Amniotic epithelial cell (primary cell): ENCODE measurements at places on chromosomes 11 and 22.

GRCh38 chr11:92552942-92553341, 328.3 kb downstream of the FAT3 start:
- no peak for DNase-seq

DNA sequence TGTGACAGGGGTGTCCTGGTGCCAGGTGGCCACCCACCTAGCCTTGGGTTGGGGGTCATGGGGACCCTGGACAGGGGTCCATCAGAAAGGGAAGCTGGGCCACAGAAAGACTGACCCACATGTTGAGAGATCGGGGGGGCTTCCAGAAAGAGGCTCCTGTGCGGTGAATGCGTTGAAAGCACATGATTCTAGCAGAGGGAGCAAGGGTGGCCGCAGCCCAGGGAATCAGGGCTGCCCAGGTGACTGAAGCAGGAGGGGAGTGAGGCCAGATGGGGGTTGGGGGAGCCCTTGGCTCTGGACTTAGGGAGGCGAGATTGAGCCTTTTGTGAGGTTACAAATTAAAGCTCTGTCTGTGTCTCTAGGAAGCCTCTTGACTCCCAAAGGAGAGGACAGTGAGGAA, 80.7 kb downstream of the MORC2 start:
- no peak for DNase-seq

- peak; percentile 47 for DNase-seq
These were observed 4.3 kb downstream of the SMARCB1 start for GRCh38 chr22:23790819-23791737.

GRCh38 chr11:1469287-1469910, 17.2 kb downstream of the MOB2 start:
- DNase-seq = no peak

GRCh38 chr22:31488346-31488883, 1.2 kb downstream of the EIF4ENIF1 start:
- DNase-seq = no peak

DNA sequence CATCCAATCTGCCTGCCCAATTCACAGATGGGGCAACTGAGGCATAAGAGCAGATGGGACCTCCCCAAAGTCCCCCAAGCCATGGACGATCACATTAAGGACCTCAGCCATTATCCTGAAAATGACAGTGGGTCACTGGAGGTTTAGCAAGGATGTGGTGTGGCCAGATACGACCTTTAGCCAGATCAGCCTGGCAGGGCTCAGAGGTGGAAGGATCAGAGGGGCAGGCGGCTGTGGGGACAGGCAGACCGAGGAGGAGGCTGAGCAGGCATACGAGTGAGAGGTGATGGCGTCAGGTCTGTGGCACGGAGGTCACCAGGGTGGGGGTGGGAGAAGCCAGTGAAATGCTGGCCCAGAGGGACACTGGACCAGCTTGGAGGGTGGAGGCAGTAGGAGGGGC, 14.1 kb upstream of the TMPRSS6 start:
- DNase-seq = no peak

DNA sequence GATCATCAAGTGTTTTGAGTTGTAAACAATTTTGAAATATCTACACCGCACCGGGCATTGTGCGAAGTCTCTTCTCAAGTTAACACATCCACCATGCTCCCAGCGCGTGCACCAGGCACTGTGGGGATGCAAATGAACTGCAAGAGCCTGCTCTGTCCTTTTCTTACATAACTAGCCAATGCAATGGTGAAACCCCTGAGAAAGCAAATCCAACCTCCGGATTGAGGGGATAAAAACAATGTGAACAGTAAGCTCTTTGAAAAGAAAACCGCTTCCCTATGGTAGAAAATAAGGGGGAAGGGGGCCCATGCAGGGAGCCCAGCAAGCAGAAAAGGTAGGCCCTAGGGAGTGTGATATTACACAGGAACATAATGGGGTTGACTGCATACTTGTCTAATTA, 274.9 kb upstream of the MPPED2 start:
- DNase-seq = no peak

DNA sequence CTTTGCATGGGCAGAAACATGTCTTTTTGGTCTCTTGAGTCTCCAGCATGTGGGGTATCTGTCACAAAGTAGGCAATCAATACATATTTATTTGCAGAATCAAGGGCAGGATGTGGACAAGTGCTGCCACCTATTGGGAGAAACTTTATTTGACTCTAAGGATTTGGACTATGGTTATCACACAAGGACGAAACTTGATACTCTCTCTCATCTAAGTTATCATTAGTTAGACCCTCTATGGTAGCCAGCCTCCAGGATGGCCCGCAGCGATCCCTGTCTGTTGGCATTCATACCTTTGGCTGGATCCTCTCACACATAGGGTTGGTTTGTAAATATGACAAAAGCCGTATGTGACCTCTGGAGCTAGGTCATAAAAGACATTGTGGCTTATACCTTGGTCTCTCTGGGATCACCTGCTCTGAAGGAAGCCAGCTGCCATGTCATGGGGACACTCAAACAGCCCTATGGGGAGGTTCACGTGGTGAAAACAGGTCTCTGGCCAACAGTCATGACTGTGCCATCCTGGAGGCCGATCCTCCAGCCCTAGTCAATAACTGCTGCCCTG, 1.1 kb upstream of the FBXO7 start:
- peak; percentile 48 for DNase-seq

DNA sequence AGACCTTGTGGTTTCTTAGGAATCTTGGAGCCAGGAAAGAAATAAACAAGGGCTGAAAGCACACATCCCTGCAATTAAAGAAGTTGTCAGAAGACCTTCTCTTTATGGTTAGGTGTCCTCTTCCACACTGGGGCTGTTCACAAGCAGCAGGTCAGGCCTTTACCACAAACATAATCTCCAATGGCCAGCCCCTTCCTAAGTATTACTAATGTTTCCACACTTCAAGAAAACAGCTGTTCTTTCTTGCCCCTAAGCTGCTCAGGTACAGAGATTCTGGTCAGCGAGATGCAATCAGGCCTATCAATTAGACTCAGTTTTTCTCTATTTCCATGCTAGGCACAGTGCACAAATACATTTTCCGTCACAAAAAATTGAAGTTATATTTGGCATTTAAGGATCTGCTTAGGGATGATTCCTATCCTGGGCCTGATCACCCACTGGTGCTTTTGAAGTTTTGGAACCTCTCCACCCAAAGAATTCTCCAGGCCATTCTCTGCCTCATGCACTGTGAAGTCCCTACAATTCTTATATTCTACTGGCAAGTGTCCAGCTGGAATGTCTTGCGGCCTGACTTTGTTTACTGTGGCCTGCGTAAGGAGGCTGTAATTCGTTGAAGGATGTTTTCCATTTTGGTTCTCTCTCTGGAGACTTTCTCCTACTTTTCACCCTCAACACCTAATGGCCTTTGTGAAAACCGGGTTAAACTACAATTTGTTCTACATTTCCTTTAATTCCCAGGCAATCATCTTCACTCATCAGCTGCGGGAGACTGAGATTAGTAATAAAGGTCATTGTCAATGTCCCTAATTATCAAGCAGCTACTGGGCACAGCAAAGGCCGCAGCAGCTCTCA, 5.1 kb downstream of the PRAME start:
- peak; percentile 11 for DNase-seq

DNA sequence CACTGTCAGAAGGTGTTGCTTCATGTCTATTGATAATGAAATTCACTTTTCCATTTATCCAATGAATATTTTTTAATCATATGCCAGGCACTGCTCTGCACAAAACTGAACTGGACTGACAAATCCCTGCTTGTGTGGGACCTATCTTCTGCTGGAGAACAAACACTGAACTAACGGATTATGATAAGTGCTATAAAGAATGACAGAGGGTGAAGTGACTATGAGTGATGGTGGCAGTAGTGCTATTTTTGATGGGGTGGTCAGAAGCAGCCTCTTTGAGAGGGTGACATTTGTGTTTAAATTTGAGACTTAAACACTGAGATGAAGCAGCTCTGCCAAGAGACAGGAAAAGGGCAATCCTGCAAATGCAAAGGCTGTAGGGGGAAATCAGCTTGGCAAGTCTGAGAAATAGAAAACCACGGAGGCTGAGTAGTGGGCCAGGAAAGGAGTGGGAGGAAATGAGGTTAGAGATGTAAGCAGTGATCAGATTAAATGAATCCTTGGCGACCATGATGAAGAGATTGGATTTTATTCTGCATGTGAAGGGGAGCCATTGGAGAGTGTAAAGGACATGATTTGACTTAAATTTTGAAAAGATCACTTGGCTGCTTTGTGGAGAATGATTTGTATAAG, 6.0 kb downstream of the TBCEL start:
- no peak for DNase-seq

- no peak for DNase-seq
These were observed 43.1 kb downstream of the TYR start for GRCh38 chr11:89220684-89221339.
